ENCODE measurements at places on chromosomes 2 and 18. TPM values are rescaled to one million over a fixed set of nuclear protein-coding genes. Genes with fewer than 3 reads are reported as not detected.

The SCYGR5 gene
- not detected for total RNA-seq

The MEP1B gene
- 0.12 TPM for total RNA-seq

The CNTNAP5 gene
- not detected for total RNA-seq

The CYP1B1 gene
- 5.1 TPM for total RNA-seq

The SLC4A5 gene
- total RNA-seq = not detected

The HRH4 gene
- 0.08 TPM for total RNA-seq

The LIMS2 gene
- 2.9 TPM for total RNA-seq

The REG1B gene
- total RNA-seq = not detected

The KYNU gene
- 1.3 TPM for total RNA-seq

The DUSP2 gene
- total RNA-seq = 0.12 TPM

The GNLY gene
- not detected for total RNA-seq

The AMER3 gene
- not detected for total RNA-seq

The GKN1 gene
- not detected for total RNA-seq

The FIGN gene
- total RNA-seq = 0.53 TPM

The PLGLB1 gene
- 0.38 TPM for total RNA-seq

The C2orf66 gene
- 0.08 TPM for total RNA-seq

The MLPH gene
- 37.0 TPM for total RNA-seq

The LYG1 gene
- total RNA-seq = not detected

The LRRC30 gene
- total RNA-seq = not detected

The SEMA4F gene
- 5.6 TPM for total RNA-seq

The LOXL3 gene
- total RNA-seq = 62.8 TPM

The ARHGEF33 gene
- total RNA-seq = 0.15 TPM

The PJVK gene
- 0.60 TPM for total RNA-seq

The HDHD2 gene
- total RNA-seq = 21.4 TPM

The IWS1 gene
- total RNA-seq = 41.2 TPM

The PLGLB2 gene
- total RNA-seq = 0.23 TPM

The MOGAT1 gene
- not detected for total RNA-seq

The ABCB11 gene
- total RNA-seq = not detected

The FAM110C gene
- under 0.01 TPM for total RNA-seq

The PARD6G gene
- total RNA-seq = 0.75 TPM

The AQP12B gene
- total RNA-seq = not detected

The UGT1A4 gene
- total RNA-seq = not detected

The TMEM37 gene
- total RNA-seq = not detected

Measured in smooth muscle cell of the coronary artery (primary cell).